Stimulated activated CD8-positive, alpha-beta memory T cell treated with anti-CD3 and anti-CD28 coated beads, Interleukin-4, amount 100 ng/mL, for 1 hour (primary cell): ENCODE measurements at places on chromosomes 4 and X.

DNA sequence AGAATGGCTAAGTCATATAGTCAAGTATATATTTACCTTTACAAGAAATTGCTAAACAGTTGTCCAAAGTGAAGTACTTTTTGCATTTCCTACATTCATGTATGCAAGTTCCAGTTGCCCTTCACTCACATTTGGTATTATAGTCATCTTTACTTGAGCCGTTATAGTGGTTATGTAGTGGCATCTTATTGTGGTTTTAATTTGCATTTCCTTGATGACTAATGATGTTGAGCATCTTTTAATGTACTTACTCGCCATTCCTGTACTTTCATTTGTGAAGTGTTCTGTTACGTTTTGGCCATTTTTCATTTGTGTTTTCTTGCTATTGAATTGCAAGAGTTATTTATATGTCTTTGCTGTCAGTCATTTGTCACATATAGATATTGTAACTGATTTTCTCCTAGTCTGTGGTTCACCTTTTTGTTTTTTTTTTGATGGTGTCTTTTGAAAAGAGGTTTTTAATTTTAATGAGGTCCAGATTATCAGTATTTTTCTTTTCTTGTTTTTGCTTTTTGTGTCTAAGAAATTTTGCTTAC is 27.6 kb downstream of the ARFIP1 start:
- DNase-seq = no peak

GRCh38 chr4:168474660-168475320 is 5.5 kb downstream of the DDX60L start:
- no peak for DNase-seq

GRCh38 chr4:169236078-169236477 is 34.7 kb downstream of the SH3RF1 start:
- DNase-seq = no peak

- no peak for DNase-seq
These were observed 278.9 kb downstream of the EPHA5 start for GRCh38 chr4:65391382-65391781.

DNA sequence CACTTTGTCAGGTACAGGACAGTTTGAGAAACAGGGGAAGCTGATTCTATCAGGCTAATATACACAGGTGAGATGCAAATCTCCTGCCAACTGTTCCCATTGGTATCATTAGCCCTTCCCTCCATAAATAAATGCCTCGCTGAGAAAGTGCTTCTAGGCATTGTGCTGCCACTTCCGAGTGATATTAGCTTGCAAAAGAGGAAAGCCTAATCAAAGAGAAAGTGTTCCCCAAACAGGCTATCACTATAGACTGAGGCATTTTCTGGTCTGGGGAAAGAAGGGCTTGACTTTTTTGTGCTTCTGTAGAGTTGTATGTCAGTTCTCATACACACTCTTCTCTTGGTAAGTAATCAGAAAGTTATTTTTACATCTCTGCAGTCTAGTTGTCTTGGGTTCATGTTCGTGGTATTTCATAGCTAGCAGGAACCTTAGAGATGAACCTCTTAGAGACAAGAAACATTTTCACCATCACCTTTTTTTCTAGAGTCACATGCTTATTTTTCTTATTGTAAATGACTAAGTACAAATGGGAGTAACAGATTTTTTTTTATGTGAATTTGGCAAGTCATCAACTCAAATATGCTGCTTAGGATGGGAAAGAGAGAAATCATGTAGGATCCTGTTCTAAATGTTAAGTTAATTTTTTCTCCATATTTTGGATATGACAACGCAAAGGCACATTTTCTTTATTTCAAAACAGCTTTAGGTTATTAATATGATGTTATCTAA is 1009.8 kb downstream of the ADGRL3 start:
- DNase-seq = no peak

DNA sequence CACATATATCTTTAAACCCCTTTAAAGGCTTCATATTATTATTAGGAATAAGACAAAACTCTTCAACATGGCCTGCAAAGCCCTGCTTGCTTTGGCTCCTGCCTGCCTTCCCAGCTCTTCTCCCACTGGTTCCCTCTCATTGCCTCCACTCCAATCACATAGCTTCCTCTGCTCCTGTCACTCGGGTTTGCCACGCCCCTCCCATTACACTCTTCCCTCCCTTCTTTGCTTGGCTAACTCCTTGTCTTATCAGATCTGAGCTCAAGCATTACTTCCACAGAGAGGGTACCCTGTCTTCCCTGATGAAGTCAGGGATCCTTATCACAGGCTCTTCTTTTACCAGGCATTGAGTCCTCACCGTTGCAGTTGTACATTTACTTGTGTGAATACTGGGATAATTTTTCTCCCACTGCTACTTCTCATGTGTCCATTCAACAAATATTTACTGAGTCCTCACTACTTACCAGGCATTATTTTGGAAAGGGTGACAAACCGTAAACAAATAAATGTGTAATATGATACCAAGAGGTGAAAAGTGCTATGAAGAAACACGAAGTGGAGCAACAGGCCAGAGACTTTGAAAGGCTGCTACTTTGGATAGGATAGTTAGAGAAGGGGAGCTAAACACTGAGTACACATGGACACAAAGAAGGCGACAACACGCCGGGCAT is 3.2 kb upstream of the VGLL1 start:
- no peak for DNase-seq

DNA sequence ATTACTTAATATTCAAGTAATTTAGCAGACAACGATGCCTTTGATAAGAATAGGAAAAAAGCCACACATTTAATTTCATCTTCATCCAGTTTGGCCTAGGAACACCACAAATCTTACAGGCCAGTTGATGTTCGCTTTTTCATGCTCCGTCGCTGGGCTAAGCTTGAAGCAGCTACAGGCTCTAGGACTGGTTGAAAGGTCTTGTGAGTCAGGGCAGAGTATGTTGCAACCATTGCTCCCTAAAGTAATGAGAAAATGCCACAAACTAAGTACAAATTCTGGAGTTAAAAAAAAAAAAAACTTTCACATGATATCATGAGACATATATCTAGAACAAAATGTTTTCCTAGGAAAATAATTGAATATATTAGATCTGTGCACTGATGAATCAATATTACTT is 123.8 kb downstream of the RPS6KA6 start:
- DNase-seq = no peak

GRCh38 chr4:47490550-47490949 is 5.5 kb downstream of the ATP10D start:
- no peak for DNase-seq

GRCh38 chr4:56149591-56149990 is 200.8 kb downstream of the CEP135 start:
- no peak for DNase-seq

DNA sequence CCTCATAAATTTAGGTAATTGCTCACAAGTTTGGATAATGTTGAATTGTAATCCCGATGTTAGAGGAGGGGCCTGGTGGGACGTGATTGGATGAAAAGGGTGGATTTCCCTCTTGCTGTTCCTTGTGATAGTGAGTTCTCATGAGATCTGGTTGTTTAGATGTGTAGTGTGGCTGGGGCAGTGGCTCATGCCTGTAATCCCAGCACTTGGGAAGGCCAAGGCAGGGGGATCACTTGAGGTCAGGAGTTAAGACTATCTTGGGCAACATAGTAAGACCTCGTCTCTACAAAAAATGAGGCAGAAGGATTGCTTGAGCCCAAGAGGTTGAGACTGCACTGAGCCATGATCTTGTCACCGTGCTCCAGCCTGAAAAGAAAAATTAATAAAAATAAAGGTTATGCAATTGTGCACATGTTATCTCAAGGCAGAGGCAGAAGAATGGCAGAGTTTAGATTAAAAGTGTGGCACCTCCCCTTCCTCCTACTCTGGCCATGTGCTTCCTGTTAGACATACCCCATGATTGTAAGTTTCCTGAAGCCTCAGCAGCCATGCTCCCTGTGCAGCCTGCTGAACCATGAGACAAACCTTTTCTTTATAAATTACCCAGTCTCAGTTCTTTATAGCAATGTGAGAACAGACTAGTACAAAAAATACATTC is 36.5 kb downstream of the ERVMER34-1 start:
- no peak for DNase-seq

DNA sequence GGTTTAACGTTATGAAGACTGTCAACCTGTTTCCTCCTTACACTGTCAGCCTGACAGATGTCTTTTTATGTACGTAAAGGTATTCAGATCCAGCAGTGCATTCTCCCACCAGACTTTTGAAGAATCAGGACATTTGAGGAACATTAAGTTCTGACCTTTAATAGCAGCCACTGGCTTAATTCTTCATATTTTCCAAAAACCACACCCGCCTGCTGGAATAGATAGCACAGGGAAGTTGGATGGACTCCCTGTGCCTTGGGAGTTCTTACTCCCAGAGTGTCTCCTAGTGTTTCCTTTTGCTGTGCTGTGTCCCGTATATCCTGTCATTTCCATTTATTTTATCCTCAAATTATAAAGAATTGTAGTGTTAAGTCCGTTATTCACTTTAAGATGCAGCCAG is 94.5 kb downstream of the AFF1 start:
- no peak for DNase-seq

DNA sequence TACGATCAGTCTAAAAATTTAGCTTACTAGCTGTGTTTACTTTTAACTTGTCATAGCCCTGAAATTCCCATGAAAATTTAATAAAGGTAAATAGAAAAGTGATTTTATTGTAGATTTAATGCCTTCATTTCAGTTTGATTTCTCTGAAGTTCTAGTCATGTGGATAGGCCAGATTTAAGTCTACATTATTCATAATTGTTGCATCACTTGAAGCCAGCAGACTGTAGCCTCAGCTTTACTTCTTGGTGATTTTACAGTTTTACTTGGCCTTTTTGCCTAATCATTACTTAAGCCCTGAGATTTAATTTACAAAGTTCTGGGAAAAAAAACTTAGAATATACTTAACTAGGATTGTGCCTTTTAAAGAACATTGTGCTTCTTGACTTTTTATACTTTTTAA is 73.5 kb upstream of the FHDC1 start:
- DNase-seq = no peak

DNA sequence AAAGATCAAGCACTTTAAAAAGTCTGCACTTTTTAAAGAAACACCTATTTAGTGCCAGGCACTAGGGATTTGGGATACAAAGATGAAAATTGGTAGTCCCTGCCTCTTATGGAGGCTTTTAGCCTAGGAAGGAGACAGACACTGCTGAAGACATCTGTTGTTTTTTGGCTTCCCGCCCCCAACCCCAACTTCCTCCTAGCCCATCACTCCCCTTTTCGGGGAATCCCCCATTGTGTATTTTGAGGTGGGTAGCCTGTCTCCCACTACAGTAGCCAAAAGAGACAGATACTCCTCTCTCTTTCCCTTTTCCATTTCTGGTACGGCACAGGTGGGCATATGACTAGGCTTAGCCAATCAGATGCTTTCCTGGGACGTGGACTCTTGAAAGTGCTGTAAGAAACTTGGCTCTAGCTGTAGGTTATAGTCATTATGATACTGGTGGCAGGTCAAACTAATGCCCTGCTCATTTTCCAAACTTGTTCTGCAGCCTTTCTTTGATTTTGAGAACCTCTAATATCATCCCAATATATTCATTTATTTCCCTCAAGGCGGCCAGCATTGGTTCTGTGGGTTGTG is 194.6 kb upstream of the RBPJ start:
- no peak for DNase-seq

GRCh38 chr4:34046580-34046979 is 2197.7 kb downstream of the ARAP2 start:
- DNase-seq = no peak

GRCh38 chr4:71446479-71447081 is 107.8 kb downstream of the SLC4A4 start:
- no peak for DNase-seq

- no peak for DNase-seq
These were observed 45.8 kb upstream of the IL21 start for GRCh38 chr4:122666527-122667245.

GRCh38 chr4:99362768-99363167 is 10.2 kb upstream of the ADH1C start:
- no peak for DNase-seq

DNA sequence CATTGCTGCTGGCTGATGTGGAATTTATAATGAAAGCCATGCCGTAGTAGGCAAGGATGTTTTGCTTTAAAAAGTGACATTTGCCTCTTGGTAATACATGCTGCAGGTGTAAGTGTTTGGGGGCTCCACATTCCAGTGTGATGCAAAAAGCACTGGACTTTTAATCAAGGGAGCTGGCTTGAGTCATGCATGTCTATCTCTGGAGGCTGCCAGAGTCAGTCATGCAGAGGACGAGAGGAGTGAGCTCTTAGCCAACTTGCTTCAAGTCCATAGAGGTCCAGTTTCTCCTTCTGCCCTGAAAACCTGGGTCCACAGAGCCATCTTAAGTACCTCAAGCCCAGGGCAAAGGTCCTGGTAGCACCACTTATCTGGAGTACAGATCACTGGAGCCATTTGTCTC is 11.6 kb upstream of the CXCL13 start:
- DNase-seq = no peak

DNA sequence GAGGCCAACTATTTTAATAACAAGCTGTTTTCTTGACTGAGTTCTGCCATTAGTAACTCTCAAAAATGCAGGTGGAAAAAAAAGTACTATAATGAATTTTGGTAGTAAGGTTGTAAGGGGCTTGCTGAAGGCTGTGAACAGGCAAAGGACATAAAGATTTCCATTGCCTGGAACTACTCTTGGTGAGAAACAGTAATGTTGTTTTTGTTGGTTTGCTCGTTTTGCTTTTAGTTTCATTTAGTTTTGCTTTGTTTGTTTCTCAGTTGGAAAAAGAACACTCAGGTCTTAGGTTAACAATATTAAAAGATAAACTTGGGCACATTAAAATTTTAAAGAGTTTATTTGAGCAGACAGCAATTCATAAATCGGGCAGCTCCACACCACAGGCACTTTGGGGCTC is 824.5 kb upstream of the HTR2C start:
- no peak for DNase-seq

DNA sequence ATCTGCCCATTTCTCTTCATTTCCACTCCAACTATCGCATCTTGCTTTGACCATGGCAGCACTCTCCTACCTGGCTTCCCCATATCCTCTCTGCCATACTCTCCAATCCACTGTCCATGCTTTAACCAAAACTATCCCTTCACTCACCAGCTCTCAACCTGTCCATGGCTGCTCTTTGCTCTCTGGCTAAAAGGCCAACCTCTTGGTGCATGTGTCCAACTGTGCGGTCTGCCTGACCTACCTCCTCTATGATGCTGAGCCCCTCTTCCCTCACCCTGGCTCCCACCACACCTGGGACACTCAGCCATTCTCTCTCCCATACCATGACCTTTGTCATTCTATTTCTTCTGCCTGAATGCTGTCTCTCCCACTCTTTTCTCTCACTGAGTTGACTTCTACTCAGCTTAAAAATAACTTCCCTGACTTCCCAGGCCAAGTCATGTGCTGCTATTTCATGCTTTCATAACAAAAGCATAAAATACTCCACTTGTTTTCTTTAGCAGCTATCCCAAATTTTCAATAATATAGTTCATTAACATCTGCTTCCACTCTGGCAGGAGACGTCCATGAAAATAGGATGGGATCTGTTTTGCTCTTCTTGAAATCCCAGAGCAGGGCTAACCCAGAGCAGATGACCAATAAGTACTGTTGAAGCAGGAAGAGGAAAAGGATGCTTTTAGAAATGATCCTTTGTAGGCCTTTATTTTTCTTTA is 29.8 kb upstream of the KLF3 start:
- no peak for DNase-seq
